HFF-Myc (cell line): ENCODE measurements at places on chromosomes 6 and 20.

- no peak for DNase-seq
Observed at GRCh38 chr6:8859501-8859900, 424.2 kb upstream of the SLC35B3 start.

GRCh38 chr6:168190646-168191443, 111.8 kb upstream of the FRMD1 start:
- no peak for DNase-seq

DNA sequence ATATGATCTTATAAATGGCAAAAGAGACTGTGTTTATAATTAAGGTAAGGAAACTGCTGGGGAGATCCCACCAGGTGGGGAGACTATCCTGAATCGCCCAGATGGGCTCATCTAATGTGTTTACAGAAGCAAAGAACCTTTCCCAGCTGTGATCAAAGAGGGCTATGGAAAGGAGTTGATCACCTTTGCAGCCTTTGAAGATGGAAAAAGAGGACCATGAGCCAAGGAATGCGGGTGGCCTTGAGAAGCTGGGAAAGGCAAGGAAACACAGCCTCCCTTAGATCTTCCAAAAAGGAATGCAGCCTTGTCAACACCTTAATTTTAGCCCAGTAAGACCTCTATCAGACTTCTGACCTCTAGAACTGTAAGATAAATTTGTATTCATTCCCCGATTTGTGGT, 66.5 kb upstream of the ADGRG6 start:
- no peak for DNase-seq

DNA sequence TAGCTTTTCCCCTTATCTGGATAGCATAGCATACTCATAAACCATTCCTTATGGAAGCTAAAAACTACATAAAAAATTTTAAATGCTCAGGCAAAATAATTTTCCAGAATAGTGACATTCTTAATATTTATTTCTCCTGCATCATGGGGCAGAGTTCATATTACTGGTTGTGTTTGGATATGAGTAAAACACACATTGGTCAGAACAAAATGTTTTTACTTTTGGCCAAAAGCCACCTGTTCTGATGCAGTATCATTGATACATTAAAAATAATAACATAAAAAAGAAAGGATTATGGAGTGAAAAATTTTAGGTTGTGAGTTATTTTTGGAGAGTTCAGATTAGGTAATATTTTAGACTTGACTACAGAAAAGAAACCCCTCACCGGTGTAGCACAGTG, 33.6 kb downstream of the TRAM2 start:
- DNase-seq: no peak

- DNase-seq: no peak
Observed at GRCh38 chr6:143733510-143733909, 55.7 kb downstream of the PHACTR2 start.

GRCh38 chr20:728256-728944, 39.9 kb downstream of the SLC52A3 start:
- DNase-seq: no peak

DNA sequence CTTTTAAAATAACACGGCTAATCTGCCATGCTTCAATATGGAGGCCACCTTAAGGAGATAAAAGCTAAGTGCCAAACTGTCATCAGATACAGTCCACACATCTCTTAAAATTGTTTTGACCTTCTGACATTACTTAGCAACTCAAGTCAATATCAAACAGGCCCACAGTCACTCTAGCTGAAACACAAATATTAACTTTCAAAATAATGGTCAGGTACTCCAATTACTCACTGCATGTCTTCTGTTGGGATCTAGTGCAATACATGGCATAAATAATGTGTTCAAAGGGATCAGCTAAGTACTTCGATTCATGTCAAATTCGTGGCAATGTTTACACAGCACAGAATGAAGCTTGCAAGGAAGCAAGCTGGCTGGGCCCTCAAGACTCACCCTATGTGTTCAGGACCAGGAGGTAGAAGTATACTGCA, 133.9 kb upstream of the BEND6 start:
- no peak for DNase-seq

- no peak for DNase-seq
Observed at GRCh38 chr20:50528804-50529351, 18.7 kb downstream of the PTPN1 start.

DNA sequence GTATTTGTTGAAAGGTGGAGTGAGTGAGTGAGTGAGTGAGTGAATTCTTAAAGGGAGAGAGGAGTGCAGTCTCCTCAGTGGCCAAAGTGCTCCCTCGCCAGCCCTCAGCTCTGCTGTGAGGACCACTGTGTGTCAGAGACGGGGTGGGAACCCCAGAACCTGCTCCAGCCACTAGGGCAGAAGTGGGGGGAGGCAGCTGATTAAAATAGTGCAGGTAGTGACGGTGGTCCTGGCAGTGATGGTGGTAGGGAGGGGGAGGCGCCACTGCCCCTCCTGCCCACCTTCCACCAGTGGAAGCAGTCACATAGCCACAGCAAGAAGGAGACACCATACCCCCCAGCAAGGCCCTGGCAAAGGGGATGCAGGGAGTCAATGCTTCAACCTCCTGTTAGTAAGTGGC, 133.5 kb downstream of the PHACTR3 start:
- DNase-seq: no peak

DNA sequence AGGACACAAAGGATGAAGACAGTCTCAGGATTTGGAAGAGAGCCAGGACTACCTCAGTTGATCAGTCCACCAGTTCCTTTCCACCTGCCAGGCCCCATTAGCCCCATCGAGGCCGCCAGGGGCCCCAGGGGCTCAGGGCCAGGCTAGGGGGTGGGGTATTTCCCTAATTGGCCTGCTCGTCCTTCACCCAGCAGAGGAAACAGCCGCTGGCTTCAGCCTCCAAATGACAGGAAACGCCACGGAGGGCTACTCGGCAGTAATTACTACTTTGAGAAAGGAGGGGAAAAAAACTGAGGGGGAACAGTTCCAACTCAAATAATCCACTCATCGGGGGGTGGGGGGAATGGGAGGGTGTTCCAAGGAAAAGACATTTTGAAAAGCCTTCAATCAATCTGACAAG, 42.7 kb downstream of the MAFB start:
- DNase-seq: no peak

DNA sequence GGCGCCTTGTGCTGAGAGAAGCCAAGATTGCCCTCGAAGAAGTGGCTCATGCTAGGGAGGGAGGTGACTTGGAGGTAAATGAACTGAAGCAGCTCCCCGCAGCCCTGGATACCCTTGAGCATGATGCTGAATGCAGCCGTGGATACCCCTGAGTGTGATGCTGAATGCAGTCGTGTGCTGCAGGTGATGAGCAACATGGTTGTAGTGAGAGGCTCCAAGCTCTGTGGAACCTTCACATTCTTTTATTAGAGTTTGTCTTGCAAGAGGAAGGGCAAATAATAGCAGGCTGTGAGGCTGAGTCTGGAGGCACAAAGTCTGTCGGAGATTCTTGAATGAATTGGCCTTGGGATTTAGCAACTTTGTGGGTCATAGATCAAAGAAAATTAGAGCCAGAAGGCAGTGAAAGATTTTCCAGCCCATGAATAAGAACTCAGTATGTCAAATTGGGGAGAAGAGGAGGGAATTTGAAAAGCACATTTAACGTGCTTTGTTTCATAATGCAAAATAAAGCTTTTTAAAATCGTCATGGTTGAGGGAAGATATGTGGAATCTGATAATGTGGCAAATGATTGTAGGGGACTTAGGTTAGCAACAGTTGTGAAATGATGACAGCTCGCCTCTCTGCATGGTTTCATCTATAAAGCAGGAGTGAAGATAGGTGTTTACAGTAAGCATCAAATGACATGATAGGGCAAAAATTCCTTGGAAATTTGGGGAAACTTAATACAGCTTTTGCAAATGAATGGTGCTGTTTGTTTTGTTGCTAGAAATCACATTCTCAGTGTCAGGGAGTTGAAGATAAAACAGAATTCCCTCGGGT, 120.1 kb upstream of the TIAM2 start:
- no peak for DNase-seq

- no peak for DNase-seq
Observed at GRCh38 chr6:6811128-6812009, 222.8 kb downstream of the LY86 start.

DNA sequence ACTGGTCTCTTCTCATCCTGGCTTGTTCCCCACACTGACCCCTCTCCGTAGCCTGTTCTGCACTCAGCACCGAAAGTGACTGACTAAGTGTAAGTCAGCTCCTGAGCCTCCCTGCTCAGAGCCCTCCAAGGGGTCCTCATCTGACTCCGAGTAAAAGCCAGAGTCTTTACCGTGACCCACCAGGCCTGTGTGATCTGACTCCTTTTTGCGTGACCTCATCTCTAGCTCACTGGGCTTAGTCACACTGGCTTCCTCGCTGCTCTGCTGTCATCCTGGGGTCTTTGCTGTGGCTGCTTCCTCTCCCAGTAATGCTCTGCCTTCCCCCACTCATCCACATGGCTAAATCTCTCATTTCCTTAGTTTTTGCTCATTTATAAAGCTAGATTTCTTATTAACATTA, 116.6 kb downstream of the PLCB4 start:
- DNase-seq: peak; percentile 40

GRCh38 chr20:31877684-31878083, 7.2 kb downstream of the TTLL9 start:
- DNase-seq: no peak

DNA sequence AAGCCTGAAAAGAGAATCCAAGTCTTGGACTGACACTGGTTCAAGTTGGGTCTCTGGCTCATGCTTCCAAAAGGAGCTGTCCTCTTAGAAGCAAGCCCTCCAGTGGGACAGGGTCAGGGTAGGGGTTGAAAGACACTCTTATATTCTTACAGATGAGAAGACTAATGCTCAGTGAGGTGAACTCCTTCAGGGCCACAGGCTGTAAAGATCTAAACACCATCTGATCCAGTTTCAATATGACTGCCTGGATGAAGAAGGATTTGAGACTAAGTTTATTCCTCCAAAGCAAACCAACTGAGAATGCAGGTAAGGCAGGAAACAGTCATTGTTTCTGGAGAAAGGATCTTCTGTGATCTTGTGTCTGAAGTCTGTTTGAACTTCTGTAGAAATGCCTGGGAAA, 99.0 kb upstream of the TAB2 start:
- no peak for DNase-seq

GRCh38 chr6:149065658-149066556, 251.6 kb upstream of the TAB2 start:
- no peak for DNase-seq

DNA sequence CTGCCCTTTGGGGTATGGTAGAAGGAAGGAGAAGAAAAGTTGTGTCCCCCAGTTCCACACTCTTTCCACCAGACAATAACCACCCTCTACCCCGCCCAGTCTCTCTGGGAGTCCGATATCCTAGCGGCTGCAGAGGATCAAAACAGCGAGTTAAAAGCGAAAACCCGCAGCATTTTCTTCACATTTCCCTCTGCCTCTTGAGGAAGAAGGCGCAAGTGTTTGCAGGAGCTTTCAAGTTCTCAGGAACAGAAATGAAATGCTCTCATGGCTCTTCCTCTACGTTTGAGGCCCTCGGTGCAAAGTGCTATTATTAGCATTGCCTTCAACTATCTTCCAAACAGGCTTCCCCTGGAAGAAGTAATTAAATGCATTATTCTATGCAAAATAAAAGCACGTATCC, 52.2 kb upstream of the CCDC167 start:
- DNase-seq: no peak

DNA sequence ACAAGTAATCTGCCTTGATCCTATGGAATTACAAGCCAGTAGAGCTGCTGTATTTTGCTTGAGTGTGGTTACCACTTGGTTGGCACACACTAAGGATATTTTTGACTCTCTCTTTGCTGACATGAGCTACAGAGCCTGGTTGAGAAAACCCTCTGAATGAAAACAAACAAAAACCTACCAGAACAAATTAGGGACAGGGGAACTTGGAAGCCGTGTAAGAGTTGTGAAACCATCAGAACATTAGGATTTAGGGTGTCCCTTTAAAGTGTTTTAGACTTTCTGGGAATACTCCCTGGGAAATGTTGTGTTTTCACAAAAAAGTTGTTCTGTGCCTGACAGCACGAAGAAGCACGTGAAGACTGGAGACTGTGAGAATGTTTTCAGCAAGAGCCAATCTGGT, 20.5 kb upstream of the PDE7B start:
- no peak for DNase-seq
